ENCODE measurements at places on chromosomes 3 and 15.
A peak's percentile ranks its signal among the peaks of the same experiment; 100 is the strongest.

- DNase-seq = peak; percentile 48
Observed at GRCh38 chr3:180036671-180037455, at the start of gene PEX5L. PEX5L (minus strand) TSS chr3:180036937; CDS start chr3:180036599, 338 bp downstream.

DNA sequence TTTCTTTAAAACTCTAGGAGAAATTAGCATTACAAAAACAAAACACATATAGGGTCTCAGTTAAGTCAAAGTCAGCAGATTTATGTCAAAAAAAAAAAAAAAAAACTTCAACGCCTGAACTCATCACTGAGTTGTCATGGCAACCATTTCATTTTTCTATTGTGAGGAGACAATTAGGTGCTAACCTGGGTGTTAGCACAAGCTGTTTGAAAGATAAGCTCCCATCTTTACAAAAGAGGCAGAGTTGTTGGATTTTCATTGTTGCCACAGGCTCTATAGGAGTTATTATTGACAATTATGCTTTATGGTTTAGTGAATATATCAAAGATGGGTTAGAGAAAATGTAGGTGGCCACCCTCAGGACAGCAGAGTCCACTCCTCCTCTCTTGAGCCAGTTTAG lies 806.9 kb downstream of the GRM7 start:
- no peak for DNase-seq

- no peak for DNase-seq
Observed at GRCh38 chr3:73404435-73404834, 220.3 kb downstream of the PDZRN3 start.

GRCh38 chr3:183046883-183047282 lies 52.4 kb downstream of the MCCC1 start:
- DNase-seq = no peak

DNA sequence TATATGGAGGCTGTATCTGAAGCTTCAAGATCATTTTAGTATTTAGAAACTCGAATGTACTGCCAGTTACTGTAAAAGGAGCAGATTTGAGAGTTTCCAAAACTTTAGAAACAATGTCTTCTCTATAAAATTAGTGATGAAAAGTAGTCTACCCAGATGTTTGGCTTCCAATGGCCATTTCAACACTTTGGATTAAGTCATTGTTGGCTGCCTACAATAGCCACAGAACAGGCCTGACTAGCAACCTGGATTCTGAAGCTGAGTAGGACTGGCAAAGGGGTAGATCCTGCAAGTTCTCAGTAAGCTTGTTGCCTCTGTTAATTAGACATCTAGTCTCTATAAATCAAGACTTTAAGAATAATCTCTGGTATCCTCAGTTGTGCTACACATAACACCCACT lies 239.0 kb upstream of the KCNMB2 start:
- peak; percentile 59 for DNase-seq

DNA sequence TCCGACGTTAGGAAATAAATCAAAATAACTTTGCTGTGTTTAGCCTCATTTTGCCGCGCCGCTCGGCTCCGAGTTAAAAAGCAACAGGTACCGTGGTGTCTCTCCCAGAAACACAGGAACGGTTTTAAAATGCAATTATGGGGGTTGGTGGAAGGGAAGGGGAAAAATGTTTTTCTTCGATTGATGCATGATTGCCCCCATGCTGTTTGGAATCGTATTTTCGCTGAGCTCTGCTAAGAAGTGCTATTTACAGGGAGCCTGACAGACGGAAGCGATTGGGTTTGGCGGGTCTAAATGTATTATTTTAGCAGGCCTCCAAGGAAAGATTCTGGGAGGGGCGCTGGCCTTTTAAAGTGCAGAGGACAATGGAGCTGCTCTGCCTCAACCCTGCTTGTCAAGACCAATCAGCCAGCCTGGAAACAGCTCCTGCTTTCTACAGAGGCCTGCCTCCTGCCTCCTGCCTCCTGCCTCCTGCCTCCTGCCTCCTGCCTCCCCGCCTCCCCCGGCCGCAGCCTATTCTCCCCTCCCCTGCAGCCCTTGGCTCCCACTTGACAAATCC lies 156.7 kb upstream of the TLE3 start:
- no peak for DNase-seq

DNA sequence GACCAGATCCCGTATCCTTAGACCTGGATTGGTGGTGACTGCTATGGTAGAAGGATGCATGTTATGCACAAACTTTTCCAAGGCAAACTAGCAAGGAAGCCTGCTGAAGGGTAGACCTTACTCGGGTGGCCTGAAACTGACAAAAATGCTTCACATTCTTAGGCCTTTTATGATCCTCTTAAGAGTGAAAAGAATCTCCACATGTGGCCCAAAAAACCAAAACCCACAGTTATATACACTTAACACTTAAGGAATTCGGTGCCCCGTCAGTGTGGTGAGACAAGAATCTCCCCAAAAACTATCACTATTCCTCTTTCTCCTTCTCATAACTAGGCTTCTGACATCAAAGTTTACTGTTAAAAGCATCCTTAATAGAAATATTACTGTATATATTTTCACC lies 130.1 kb upstream of the SOX2 start:
- no peak for DNase-seq

GRCh38 chr3:139052802-139053600 lies 8.3 kb upstream of the PRR23C start:
- DNase-seq = no peak

- DNase-seq = no peak
Observed at GRCh38 chr3:159280386-159281191, 478.7 kb downstream of the MFSD1 start.

GRCh38 chr3:186644683-186645082 lies 4.5 kb downstream of the FETUB start:
- DNase-seq = no peak

DNA sequence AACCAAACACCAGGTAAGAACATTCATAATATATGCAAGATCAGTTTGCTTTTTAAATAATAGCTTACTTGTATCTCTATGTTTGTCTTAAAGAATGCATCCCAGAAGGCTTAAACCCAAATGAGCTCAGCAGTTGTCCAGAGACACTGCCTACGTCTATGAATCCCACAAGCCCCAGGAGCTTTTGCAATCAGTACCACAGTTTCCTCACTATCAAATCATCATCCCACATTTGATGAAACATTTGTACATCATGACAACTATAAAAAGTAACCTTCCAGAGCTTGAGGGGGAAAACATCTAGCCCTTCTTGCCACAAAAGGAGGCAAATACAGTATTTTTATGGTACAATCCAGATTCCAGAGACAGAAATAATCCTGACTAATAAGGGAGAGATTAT lies 63.7 kb downstream of the ATP8B4 start:
- peak; percentile 95 for DNase-seq

DNA sequence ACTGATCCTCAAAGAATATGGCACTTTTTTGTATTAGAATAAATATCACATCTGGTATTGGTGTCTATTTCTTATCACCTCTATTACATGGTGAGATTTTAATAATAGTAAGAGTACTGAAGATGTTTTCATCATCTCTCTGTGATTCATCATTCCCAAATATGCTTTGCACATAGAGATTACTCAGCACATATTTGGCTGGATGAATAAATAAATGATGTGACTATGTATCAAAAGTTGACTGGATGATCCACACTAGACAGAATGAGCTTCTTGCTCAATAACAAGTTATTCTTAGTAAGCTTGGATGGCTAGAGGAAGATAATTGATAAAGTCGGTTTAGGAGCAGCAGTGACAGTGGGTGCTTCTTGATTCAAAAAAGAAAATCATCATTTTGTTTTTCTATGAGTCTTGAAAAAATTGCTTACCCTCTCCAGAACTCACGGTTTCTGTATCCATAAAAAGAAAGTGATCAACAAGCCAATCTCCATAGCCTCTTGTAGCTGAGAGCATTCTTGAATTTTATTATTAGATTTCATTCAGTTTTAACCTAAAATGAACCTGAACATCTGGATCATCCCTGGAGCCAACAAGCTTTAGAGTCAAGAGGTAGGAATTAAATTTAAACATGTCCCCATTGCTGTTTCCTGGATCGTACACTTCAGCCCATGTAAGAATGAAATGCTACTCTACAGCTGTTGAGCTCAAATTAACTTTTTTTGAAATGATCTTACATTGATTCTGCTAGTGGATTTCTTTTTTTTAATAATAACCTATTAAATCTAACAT lies 104.8 kb upstream of the OSTN start:
- peak; percentile 92 for DNase-seq

DNA sequence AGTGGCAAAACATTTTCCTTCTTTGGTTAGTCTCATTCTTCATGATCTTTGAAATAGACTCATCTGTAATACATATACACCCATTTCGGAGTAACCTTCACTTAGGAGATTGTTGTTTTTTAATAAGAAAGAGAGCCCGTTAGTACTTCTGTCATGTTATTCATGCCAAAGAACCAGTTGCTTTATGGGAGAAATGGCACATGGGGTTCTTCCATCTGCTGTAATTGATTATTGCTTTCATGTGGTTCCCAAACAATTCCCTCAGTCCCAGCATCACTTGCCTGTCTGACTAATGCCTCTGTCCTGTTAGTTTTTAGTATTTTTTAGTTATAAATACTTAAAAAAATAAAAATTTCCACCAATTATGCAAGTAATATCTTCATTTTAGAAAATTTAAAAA lies 33.8 kb upstream of the FAH start:
- no peak for DNase-seq

- peak; percentile 64 for DNase-seq
Observed at GRCh38 chr15:51288143-51289065, 50.0 kb downstream of the CYP19A1 start.

DNA sequence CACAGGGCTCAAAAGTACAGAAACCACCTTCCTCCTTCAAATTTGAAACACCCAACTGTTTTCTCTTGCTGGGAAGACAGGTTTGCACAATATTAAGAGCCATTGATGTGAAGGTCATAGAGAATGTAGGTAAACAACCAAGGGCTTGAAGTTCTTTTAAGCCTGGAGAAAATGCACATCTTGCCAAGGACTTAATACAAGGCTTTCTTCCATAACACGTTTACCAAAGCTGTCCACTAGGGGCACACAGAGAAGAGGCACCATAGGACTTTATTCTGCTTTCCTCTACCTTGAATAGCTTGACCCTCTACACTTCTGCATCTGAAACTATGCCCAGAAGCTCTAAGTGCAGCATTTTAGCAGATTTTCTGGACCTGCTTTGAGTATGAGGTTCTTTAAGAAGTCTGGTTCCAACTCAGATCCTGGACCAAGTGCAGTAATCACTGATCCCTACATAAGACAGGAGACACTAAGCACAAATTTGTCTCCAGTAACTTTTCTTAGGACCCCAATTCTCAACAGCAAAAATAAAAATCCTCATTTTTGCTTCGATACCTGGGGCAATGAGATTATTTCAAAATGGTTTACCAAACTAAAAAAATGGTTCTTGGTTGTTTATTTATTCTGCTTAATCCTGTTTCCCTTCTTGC lies 138.0 kb downstream of the FBN1 start:
- DNase-seq = peak; percentile 85

DNA sequence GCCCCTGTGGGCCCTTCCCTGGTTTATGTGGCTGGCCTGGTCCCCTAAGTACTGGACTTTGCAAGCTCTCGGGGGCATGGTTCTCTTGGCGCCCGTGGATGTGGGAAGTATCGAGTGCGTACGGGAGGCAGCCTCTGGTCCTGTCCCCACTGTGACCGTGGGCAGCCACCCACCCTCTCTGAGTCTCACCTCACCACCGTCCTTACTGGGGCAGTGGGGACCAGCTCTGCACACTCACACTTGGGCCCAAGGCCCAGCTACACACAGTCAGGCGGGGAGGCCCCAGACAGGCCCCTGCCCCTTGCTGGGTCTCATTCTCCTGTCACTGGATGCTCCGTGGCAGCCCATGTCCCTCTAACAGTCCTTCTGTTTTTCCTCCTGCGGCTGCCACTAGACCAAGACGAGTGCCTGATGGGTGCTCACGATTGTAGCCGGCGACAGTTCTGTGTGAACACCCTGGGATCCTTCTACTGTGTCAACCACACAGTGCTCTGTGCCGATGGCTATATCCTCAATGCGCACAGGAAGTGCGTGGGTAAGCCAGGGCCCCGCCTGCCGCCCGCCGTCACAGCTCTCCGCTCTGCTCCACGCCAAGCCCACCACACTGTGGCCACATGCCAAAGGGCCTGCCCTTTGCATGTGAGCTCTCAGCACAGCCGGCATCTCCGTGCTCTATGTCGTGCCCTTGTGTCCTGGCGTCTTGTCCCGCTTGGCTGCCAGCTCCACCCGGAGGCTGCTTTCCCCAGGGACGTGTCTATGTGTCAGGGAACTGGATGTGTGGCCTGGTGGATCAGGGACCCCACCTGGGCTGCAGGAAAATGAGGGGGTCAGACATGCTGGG lies 72.7 kb downstream of the FBLN2 start:
- DNase-seq = no peak

DNA sequence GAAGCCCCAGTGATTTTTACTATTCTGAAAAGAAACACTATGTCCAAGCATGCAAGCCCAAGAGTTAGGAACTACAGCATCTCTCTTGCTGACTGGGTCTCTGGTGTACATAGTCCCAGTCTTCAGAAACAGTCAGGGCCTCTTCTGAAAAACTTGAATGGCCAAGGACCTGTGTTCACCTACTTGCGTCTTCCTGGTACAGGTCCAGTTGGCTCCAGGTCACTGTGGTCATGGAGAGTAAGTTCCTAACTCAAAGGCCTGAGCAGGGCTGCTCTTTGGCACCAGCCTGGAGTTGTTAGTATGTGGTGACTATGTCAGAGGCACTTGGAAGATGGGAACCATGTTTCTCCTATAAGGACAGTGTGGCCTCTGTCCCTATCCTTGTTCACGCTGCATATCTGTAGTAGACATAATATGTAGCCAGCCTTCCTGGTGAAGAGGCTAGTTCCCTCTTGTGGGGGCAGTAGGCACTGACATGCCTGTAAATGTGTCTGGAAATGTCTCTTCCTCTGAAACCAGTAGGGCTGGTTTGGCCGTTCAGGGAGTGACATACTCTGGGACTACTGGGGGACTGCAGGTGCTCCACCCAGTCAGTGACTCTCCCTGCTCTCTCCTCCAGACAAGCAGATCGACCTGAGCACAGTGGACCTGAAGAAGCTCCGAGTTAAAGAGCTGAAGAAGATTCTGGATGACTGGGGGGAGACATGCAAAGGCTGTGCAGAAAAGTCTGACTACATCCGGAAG lies 2.6 kb upstream of the RBM15B start:
- peak; percentile 20 for DNase-seq

DNA sequence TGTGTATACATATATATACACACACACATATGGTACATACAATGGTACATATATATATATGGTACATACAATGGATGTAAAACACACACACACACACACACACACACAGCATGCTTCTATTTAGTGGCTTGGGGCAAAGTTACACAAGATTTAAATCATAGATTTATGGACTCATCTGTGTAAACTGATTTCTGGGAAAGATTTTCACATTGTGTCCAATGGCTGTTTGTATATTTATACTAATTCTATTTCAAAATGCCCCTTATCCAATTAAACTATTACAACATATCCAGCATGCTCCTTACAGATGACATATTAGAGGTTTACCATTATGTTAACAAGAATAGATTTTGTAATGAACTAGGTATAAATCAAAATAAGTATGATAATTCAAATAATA lies 94.9 kb downstream of the ANO10 start:
- DNase-seq = no peak

GRCh38 chr15:65884511-65884910 lies 15.2 kb downstream of the RAB11A start:
- DNase-seq = no peak

DNA sequence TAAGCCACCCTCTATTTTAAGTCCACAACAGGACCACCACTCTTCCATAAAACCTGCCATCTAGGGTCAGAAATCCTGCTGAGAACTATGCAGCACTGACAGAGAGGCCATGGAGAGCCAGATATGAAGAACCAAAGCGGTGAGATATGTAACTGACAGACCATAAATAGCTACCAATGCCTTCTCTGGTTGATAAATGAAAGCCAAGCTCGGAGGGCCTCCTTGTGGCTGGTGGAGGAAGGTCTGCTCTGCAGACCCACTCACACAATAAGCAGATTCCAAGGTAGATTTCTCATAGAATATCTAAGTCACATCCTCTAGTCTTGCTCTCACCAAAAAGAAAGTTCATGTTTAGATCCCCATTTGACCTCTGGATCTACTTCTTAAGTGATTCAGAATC lies 38.9 kb downstream of the RYK start:
- peak; percentile 67 for DNase-seq
